ENCODE measurements at places on chromosomes 13 and 19. TPM values are rescaled to one million over a fixed set of nuclear protein-coding genes. Genes with fewer than 3 reads are reported as not detected.

The MBD3L3 gene
- total RNA-seq, result not detected

The ATP5F1D gene
- 116 TPM for total RNA-seq

The SLC8A2 gene
- total RNA-seq, result 19.9 TPM

The CYP4F11 gene
- 2.3 TPM for total RNA-seq

DNA sequence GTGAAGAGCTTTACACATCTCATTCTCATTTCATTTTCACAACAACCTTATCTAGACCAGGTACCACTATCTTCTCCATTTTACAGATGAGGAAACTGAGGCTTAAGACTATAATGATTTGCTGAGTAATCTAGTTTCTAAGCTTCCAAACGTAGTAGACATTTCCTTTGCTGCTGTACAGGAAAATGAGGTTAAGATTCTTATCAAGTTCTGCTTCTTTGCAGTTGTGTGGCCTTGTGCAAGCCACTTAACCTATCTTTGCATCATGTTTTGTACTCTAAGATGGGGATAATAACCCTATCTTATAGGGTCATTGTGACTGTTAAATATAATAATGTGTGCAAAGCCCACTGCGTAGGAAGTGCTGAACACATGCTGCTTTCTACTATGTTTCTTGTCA is 307.9 kb downstream of the HS6ST3 start:
- no peak for ATAC-seq

DNA sequence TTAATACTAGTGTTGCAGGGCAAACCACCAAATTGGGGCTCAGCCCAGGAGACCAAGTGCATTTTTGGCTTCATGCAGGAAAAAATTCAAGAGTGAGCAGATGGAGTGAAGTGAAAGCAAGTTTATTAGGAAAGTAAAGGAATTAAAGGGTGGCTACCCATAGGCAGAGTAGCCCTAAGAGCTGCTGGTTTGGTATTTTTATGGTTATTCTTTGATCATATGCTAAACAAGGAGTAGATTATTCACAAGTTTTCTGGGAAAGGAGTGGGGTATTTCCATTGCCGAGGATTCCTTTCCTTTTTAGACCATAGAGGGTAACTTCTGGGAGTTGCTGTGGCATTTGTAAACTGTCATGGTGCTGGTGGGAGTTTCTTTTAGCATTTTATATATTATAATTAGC is 459.0 kb downstream of the KLF5 start:
- ATAC-seq, result no peak

- ATAC-seq, result no peak
Measured at GRCh38 chr13:93847162-93847561, 620.6 kb downstream of the GPC6 start.

DNA sequence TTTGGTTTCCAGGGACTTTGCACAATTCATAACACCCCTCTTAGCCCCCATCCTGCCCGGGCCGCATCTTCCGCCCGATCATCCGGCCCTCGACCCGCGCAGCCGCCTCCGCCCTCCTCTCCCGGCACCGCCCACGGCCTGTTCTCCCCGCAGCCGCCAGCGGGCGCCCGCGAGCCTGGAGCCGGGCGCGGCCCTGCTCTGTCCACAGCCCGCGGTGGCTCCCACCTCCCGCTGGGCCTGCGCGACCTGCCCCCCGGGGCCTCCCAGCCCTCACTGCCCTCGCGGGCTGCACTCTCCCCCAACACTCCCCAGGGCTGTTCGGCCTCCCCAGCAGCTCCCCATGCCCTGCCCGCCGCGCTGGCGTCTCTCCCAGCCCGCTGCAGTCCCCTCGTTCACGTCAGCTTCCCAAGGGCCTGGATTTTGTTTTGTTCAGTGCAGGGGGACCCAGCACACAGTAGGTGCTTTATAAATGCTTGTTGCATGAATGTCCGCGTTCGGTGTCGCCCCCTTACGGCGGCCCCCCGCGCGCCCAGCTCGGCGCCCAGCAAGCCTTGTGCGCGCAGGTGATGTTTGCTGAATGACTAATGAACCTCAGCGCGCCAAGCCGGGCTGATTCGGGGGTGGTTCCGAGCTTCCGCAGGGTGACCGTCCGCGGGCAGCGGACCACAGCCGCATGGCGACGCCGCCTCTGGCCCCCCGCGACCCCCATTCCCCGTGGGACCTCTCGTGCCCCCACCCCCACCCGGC is 4.6 kb upstream of the APC2 start:
- ATAC-seq, result peak; percentile 91

- no peak for ATAC-seq
Measured at GRCh38 chr13:50220938-50221337, 205.7 kb downstream of the KCNRG start.

- ATAC-seq, result no peak
Measured at GRCh38 chr19:7902796-7903243, 857 bp upstream of the MAP2K7 start.

DNA sequence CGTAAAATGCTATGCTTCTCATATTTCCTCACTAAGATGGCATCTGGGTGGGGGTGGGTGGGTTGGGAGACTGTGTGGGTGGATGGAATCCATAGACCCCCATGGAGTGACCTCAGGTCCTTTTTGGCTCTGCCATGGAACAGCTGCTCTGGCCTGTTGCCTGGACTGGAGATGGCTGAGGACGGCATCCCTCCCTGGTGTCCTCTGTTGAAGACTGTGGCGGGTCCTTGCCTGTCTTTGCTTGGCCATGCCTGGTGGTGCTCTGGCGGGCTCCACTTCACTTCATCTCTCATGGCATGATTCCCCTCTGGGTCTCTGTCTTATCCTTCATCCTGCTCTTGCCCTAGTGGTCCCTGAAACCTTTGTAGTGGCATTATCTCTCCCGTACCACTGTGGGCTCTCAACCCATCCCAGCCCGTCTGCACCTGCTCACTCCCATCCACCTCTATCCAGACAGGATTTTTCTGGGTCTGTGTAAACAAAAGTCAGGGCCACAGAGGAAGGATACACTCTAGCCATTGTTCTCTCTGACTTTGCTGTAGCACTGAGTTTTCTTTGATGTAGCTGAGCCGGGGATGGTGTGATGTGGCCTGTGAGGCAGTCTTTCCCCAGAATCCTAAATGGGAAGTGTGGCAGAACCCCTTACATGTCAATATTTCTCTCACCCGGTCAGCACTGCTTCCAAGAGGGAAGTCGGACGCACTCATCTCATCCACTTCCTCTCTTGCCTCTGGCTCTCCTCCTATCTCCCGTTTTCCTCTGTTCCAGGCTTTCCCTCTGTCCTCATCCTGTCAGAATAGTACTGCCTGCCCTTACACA is 36.1 kb downstream of the WDFY2 start:
- ATAC-seq, result peak; percentile 39

DNA sequence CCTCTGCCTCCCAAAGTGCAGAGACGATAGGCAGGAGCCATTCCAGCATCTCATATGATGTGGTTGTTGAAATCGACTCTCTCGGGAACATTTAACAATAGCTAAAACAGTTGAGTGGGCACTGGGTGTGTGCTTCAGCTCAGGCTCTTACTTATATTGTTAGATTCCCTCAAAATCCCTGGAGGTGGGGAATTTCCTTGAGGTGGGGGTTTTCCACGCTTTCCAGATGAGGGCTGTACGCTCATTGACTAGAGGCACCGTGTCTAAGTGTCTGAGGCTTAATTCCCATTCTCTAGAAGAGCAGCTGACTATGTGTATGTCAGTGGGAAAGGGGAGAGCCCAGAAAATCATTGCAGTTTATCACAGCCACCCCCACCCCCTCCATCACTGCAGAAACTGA is 10.8 kb upstream of the GRAMD1A start:
- ATAC-seq, result no peak

GRCh38 chr19:35596366-35596999 is 10.5 kb downstream of the PMIS2 start:
- no peak for ATAC-seq

- no peak for ATAC-seq
Measured at GRCh38 chr13:32022311-32022710, 9.3 kb upstream of the FRY start.

DNA sequence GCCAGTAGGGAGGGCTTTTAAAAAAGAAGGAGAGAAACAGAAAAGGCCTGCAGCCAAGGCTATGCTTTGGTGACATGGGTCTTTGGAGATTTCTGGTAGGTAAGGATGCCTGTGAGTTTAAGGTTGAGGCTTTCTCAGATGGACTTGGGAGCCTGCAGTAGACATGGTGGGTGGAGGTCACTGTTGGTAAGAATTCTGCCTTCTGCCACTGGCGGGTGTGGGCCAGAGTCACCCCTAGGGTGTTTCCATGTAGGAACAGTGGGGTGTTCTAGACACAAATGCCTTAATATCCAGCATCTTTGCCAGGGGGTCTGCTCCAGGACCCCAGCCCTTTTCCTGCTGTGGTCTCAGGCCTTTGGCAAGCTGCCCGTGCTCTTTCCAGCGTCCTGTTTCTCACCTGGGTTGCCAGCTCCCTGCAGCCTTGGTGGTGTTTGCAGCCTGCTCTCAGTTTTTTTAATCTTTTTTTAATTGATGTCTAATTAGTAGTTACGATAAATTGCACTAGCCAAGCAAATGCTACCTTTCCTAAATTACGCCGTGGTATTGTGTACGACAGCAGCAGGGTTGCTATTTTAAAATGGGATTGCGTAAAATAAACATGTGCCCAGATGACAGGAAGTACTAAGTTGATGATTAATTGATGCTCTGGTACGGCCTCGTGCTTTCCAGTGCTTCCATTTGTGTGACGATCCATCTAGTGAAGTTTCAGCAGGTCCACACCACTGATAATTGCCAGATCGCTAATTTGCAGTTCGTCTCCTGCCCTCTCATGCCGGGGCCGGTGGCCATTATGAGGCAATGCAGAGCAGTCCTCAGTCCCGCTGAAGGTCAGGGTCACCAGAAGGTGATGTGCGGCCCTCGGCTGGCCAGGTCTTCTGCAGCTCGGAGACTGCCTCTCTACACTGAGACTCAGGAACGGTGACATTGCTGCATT is 35.3 kb upstream of the NPAS1 start:
- peak; percentile 85 for ATAC-seq

GRCh38 chr13:114338959-114339358 is 24.7 kb downstream of the CHAMP1 start:
- no peak for ATAC-seq
